CD4-positive, alpha-beta T cell treated with Interferon alpha-2 for 1 hour (primary cell): ENCODE measurements at places on chromosomes 12 and 14.

DNA sequence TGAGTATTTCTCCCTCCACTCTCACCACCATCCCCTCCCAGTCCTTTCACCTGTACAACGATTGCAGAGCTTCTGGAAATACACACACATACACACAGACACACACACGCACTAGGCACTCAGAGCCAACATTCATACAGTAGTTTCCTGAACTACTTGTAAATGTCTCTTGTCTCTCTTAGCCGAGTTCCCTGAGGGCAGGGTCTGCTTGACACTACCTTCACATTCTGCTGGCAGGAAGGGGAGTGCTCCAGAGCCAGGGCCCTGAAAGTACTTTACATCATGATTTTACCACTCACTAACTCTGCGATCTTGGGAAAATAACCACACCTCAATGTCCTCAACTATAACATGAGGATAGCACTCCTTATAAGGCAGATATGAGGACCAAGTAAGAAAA is 82.7 kb downstream of the GAS2L3 start:
- DNase-seq = no peak

DNA sequence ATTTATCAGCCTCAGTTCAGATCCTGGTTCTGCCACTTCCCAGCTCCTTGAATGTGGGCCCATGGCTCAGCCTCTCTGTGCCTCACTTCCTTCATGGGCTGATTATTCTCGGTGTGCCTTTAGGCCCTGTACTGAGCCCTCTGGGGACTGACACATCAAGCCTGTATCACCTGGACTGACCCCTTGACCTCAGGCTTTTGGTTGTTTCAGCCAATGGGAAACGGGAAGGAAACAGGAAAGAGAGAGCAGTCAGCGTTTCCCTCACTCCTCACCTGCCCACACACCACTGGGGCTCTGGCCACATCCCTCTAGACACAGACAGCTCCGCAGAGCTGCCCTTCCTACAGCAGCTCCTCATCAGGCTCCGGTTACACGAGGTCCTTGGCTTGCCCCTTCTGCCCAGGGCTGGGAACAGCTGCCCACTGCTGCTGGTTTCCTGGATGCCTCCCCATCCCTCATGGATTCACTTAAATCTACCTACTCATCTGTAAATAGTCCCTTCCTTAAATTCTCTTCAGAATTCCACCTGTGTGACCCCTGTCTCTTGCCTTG is 37.0 kb upstream of the ITPR2 start:
- DNase-seq = no peak

DNA sequence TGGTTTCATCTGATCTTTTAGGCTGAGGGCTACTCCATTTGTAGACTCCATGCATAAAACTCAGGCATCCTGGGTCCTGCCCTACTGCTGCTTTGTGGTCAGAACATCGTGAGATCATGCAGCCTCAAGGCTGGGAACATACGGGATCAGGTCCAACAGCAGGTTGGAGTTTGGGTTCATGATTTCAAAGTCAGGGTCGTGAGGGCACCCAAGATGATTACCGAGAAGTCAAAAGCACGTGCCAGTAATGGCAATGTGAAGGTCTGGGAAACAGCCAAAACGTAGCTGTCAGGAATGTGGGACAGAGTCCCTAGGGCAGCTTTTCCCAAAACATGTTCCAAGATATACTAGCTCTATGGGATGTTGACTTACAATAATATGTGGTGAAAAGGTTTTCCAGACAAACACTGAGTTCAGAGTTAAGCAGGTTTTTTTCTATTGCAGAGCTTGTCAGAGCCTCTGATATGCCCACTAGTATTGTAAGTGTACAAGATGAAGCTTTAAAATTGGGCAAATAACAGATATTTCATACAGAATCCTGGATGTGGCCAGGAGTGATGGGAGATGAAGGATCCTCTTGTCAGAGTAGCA is 130.3 kb upstream of the DNM1L start:
- no peak for DNase-seq

- no peak for DNase-seq
Measured at GRCh38 chr12:30427555-30427954, 268.1 kb downstream of the IPO8 start.

- no peak for DNase-seq
Measured at GRCh38 chr12:29564925-29565324, 67.4 kb upstream of the OVCH1 start.

DNA sequence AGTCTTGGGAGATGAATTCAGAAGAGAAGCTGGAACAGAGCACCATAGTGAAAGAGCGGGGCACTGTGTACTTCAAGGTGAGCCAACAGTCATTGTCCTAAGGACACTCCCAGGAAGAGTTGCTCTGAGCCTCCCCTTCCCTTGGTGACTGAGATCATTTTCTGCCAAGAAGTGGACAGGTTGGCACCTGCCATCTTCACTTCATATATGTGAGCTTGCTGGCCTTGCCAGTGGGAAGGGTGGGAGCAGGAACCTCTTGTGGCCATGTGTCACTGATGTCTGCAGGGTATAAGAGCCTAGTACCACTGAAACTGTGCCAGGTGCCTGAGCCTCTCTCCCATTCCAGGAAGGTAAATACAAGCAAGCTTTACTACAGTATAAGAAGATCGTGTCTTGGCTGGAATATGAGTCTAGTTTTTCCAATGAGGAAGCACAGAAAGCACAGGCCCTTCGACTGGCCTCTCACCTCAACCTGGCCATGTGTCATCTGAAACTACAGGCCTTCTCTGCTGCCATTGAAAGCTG is 5.3 kb downstream of the FKBP4 start:
- DNase-seq = no peak

DNA sequence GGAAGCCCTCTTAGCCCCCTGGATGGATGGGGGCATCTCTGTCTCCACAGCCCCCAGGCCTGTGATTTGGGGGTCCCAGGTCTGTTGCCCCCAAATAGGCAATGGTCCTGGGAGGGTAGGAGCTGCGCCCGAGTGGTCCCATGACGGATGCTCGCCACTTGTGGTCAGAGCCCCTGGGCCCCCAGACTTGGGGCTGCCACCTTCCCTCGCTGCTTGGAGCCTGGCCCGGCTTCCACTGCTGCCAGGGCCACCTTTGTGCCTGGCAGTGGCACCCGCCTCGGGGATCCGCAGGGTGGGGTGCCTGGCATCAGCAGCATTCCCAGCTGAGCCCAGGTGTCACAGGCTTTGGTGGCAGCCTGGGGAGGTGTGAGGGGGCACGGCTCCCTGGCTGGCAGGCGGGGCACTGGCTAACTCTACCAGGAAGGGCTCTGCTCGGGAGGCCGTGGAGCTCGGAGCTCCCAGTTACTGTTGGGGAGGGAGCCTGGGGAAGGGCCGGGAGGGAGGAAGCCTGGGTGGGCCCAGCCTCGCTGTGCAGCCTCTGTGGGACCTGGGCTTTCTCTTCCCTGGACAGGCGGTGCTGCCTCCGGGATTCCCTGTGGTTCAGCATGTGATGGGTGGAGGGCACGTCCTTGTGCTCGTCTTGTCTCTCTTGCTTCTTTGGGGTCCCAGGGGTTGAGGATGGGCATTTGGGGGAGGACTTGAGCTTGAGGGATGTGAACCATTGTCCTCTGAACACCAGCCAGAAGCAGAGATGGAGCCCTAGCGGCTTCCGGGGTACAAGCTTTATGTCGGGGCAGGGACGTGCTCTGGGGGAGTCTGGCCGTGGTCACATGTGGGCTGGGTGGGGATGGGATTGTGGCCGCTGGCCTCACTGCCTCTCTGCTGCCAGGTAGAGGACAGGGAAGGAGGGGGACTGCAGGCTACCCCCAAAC is 5.4 kb downstream of the KIF26A start:
- no peak for DNase-seq

DNA sequence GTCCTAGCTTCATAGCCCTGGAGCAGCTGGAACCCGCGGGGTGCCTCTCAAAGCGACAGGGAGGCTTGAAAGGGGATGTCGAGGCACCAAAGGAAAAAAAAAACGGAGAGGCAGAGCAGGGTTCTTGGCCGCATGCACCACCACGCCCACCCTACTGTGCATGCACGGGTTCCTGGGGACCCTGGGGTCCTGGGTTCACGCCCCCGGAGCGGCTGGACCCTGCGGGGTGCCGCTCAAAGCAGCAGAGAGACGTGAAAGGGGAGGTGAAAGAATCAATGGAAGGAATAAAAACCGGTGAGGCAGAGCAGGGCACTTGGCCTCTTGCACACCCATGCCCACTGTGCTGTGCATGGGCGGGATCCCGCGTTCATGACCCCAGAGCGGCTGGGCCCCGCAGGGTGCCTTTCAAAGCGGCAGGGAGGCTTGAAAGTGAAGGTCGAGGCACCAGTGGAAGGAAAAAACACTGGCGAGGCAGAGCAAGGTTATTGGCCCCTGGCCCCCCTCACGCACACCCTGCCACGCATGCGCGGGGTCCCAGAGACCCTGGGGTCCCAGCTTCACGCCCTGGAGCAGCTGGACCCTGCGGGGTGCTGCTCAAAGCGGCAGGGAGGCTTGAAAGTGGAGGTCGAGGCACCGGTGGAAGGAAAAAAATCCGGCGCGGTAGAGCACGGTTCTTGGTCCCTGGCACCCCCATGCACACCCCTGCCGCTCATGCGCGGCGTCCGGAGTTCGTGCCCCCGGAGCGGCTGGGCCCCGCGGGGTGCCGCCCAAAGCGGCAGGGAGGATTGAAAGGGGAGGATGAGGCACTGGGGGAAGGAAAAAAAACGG is 318.5 kb downstream of the ALG10 start:
- no peak for DNase-seq

- DNase-seq = no peak
Measured at GRCh38 chr12:7872566-7873319, at the start of gene SLC2A14. TSS of gene SLC2A14 (minus strand) at chr12:7872915. CDS start at chr12:7869880, 3,035 bp downstream.

GRCh38 chr14:52467515-52468266 is 84.6 kb downstream of the TXNDC16 start:
- no peak for DNase-seq

GRCh38 chr14:89660166-89660565 is 243.1 kb upstream of the FOXN3 start:
- no peak for DNase-seq

DNA sequence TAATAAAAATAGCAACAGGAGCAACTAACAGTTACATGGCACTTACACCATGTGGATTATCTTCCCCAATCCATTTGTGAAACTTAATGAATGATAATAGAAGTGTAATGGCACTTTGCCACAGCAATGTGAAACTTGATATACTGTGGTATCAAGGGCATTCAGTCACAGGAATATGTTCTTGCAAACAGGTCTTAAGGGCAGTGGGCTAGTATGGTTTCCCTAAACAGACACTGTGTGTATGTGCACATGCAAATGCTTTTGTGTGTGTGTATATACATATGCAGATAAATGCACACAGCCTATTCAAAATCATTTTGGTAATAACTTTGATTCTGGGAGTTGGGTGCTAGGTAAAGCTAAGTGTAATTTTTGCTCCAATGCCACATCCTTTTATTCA is 26.2 kb upstream of the ARHGAP5 start:
- DNase-seq = no peak

GRCh38 chr12:69991690-69992288 is 166.8 kb downstream of the MYRFL start:
- DNase-seq = no peak

- DNase-seq = no peak
Measured at GRCh38 chr12:69648476-69648875, 37.8 kb upstream of the LRRC10 start.

DNA sequence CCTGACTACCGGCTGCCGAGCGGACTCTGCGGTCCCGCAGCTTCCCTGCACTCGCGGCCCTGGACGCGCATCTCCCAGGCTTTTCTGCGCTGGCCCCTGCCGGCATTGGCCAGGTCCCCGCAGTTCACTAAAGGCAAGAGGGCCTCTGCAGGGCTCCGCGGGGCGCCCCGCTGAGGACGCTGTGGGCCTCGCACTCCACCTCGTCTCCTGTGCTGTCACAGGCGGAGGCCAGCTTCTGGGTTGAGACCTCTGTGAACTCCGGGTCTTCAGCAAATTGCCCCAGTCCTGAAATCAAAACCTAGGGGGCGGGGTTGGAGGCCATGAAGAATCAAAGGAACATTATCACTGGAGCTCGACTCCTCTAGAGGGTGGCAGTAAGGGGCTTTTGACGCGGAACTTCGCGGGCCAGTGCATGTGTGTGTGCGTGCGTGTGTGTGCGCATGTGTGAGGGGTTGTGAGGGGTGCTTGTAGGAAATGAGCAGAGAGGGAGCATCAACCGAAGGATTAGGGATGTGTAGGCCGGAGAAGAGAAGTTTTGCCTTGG is 68.5 kb upstream of the CAPRIN2 start:
- peak; percentile 6 for DNase-seq

GRCh38 chr12:3967556-3968160 is 94.5 kb upstream of the PARP11 start:
- DNase-seq = no peak

DNA sequence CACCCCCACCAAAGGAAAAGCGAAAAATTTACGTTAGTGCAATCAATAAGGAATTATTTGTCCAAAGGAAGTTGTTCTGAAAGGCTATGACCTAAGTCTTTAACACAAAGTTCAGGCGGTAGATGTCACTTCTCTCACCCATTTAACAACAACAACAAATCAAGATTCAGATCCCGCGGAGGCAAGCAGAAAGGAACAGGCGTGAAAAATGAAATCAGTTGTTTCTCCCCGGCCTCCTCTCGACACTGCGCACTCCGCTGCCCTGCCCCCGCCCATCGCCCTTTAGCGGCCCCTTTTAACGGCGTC is 1.4 kb downstream of the DENND5B start:
- DNase-seq = peak; percentile 67

GRCh38 chr12:107525719-107526554 is 159.7 kb upstream of the PWP1 start:
- DNase-seq = no peak

- DNase-seq = no peak
Measured at GRCh38 chr14:37590428-37591139, 4.5 kb downstream of the FOXA1 start.

- no peak for DNase-seq
Measured at GRCh38 chr12:11832093-11832492, 182.6 kb downstream of the ETV6 start.

DNA sequence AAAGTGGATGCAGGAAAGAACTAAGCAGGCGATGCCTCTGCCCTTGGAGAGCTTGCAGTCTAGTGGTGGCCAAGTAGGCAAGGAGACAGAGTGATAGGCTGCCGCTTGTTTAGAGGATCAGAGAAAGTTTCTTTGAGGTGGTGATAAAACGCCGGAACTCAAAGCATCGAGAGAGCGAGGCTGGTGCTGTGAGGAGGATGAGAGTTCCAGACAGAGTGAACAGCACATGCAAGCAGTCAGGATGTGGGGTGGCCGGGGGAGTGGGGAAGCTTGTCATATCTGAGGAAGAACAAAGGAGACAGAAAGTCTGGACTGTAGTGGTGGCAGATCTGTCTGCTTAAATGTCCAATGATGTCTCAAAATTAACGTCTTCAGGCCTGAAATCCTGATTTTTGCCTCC is 319.7 kb downstream of the SNAPC1 start:
- DNase-seq = no peak

DNA sequence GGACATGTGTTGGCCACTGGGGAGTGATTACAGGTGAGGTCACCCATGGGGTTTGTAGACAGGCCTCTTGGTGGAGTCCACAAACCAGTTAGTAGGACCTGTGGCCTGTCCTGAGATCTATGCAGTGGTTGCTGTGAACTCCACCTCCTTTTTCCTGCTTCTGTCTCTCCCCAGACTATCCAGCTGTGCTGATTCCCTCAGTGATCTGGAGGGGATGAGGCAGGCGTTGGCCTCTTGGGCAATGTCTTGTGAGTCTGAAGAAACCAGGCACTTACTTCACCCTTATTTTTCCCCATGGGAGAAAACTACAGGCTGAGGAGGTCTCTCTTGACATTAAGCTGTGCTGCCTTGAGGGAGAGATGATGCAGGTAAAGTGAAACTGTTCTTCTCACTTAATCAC is 257.2 kb upstream of the PRICKLE1 start:
- no peak for DNase-seq

GRCh38 chr14:87866116-87866515 is 126.9 kb downstream of the GALC start:
- no peak for DNase-seq

- no peak for DNase-seq
Measured at GRCh38 chr12:41452838-41453407, 264.8 kb downstream of the PDZRN4 start.

GRCh38 chr14:77707355-77707723 is 484 bp downstream of the ALKBH1 start:
- peak; percentile 30 for DNase-seq
